ENCODE measurements at places on chromosomes 3 and 15.

DNA sequence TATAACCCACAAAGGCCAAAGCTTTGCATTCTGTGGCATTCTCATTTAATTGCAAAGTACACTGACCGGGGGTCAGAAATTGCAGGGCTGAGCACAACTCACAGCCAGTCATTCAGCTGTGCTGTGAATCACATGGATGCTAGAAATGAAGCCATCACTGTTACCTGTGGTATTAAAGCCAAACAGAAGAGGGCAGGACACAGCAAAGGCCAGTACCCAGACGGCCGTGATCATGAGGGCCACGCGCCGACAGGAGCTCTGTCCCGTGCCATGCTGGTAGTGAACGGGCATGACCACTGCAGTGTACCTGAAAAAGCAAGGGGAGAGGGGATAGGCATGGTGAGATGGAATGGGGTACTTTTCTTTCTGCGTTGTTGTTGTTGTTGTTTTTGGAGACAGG, 31.6 kb downstream of the DRD3 start:
- no peak for DNase-seq

- DNase-seq, result no peak
Observed at GRCh38 chr3:99929745-99930139, 112.1 kb downstream of the CMSS1 start.

- no peak for DNase-seq
Observed at GRCh38 chr3:120425572-120426250, 25.1 kb downstream of the FSTL1 start.

DNA sequence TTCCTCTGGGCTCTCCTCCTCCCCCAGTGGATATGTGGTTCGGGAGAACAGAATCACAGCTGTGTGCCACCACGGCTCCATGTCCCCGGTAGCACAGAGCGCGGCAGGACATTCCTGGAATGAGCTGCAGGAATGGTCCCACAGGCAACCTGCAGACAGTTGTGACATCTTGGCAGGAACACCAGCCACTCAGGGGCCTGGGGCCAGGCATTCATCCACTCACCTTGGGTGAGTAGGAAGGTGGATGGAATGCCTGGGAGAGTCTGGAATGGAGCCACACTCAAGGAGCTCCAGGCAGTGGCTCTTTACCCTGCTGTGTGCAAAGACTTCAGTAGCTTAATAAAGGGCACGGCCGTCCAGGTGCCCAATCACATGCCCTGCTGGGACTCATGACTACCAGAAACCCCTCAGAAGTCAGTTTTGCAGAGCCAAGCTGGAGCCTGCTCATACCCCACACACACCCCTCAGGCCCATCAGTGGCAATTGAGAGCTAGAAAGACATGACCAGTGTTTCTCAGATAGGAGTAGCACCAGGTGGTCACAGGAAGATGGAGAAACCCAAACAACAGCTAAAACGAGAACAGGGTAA, 117.3 kb upstream of the PRR20G start:
- no peak for DNase-seq

DNA sequence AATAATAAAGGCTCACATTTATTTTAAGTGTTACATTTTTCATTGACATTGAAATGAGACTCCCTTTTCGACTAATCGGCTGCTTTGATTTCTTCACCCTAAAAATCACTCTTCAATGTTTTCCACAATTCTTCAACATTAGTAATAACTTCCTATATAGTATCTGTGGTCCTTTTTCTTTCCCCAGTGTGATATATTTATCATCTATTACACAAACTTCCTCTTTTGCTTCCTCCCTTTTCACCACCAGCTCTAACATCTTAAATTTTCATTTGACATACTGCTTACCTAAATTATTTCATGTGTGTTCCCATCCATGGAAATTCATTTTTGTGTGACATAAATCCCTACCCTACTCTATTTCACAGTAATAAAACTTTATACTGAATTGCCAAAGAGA, 244.4 kb downstream of the TIGIT start:
- DNase-seq, result no peak
